SW480 (cell line): ENCODE measurements at places on chromosomes 11 and 22.

DNA sequence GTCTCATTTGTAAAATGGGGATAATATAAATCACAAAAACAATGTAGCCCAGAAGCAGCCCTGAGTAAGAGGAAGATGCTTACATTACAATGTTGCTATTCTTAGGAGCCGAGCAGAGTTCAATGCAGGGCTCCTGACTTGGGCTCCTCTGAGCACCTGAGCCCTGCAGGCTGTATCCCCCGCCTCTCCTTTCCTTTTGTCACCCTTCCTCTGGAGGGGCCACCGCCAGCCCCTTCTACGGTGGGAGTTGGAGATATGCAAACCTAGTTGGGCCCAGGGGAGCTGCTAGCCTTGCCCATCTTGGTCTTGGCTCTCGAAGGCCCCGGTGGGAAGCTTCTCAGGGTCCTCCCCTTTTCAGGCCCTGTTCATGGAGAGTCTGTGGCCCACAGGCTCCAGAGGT lies 8.4 kb upstream of the CSNK1E start:
- DNase-seq, result no peak

GRCh38 chr22:50058906-50059880 lies 1.1 kb upstream of the TTLL8 start:
- DNase-seq, result no peak

DNA sequence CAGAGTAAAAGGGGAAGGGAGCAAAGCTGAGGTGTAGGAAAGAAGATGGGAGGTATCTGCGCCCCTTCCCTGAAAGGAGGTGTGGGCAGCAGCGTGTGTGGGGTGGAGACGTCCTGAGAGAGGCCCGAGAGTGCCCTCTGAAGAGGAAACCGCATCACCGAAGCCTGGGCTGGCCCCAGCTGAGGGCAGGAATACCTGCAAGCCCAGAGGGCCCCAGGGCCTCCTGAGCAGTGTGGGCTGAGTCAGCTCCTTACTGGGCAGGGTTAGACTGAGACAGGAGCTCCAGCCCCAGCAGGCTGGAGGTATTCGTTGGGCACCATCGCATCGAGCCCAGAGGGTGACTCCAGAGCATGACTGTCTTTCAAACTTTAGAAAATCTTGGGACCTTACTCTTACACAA lies 534.0 kb upstream of the B3GAT1 start:
- no peak for DNase-seq

- no peak for DNase-seq
Observed at GRCh38 chr11:115132436-115133228, 371.6 kb downstream of the CADM1 start.

DNA sequence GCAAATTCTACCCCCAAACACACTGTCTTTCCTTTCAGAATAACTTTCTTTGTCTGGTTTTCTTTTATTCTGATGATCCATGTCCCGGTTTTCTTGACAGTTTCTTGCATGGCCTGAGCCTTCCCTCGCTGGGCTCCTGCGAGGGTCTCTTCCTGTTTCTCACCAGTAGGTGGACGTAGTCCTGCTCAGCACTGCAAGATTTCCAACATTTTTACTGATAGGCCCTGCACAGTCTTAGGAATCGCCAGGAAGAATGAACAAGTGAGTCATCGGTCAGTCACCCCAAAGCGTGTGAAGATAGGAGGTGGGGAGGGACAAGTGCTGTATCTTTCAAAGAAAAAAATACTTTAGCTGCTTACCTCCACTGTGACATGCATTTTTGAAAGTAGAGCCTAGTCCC lies 16.9 kb upstream of the KIRREL3 start:
- DNase-seq, result peak; percentile 52

DNA sequence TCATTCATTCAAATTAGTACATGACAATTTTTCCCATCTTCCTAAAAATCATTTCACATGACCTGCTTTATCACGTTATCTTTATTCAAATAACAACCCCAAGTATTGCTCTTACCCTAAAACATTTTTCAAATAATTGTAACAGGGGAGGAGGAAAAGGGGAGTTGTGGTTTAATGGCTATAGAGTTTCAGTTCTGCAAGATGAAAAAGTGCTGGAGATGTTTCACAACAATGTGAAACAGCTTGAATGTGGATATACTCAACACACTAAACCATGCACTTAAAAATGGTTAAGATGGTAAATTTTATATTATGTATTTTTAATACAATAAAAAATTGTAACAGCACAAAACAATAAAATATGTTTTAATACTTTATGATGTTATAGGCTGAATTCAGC lies 161.6 kb upstream of the GUCY1A2 start:
- no peak for DNase-seq

GRCh38 chr11:18314784-18315523 lies 7.0 kb downstream of the HPS5 start:
- no peak for DNase-seq

- DNase-seq, result peak; percentile 38
Observed at GRCh38 chr11:2927851-2928604, 1.2 kb downstream of the PHLDA2 start.

DNA sequence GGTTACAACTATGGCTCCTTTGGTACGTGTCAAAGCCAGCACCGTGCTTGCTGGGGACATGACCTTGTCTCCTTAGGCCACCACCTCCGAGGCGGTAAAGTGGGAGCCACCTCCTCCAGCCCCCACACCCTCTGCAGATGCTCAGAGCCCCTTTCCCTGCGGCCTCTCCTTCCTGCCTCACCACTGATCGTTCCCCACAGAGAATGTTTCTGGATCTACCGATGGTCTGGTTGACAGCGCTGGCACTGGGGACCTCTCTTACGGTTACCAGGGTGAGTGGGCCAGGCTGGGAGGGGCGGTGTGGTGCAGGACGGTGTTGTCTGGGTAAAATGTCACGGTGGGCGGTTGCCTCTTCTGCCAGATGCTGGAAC lies 8.9 kb downstream of the SIDT2 start:
- DNase-seq, result no peak

- DNase-seq, result no peak
Observed at GRCh38 chr11:98107736-98108135, 913.0 kb upstream of the CNTN5 start.

DNA sequence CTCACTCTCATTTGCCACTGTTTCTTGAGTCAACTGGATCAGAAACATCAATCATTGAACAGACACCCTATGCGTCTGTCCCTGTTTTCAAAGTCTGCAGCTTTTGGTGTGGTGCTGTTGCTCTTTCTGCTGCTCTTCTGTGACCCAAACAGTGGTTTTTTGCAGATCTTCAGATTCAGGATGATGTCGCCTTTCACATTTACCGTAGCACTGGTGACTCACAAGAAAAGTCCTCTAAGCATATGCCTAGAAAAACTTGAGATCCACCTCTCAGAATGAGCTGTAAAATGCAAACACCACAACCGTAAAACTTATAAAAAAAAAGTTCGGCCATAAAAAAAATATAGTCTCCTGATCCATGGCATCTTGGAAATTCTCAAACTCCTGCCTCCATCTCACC lies 400.4 kb downstream of the NTM start:
- DNase-seq, result no peak

DNA sequence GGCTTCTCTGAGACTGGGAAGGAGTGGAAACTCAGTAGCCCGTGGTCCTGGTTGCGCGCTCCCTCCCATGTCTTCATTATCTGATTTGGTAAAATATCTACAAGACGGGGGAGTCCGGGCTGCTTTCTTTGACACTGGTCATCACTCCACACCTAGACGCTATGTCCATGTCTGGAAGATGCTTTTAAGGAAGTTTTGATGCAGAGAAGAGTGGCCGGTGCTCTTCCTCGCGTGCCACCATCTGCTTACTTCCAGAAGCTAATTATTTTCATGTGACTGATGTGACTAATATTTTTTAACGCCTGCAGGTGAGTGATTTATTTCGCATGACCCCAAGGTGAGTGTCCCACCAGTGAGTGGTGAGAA lies 339 bp upstream of the TRIM21 start:
- DNase-seq, result no peak

- no peak for DNase-seq
Observed at GRCh38 chr11:12706545-12707499, 32.6 kb downstream of the TEAD1 start.

DNA sequence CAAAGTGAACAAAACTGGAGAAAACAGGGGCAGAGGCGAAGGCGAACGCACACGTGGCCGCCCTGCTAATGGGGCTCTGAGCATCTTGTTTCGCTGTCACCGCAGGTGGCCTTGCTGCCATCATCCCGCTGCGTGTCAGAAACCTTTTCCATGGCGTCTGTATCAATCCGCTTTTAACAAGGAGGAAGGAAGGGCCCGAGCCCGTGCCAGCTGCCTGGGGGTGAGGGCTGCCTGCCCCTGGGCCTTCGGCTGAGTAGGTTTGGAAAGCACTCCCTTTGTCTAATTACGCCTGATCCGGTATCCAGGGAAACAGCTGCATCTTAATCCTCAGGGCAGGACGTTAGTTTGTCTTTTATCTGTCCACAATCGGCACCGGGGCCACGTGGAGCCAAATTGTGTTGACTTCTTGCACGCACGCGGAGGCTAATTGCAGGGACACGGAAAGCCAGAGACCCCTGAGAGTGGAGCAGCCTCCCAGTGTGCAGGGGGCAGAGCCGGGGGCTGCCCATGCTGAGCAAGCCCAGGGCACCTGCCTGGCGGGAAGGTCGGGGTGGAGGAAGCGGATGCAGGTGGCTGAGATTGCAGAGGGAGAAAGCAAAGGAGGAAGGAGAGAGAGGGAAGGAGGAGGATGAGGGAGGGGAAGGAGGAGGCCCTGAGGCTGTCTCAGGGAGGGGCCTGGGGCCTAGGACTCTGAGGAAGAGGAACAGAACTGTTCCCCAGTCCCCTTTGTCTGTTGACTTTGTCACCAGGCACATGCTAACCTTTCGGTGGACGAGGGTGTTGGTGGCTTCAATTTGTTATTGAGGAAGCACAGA lies 19.2 kb upstream of the TH start:
- DNase-seq, result no peak

GRCh38 chr11:78256962-78257361 lies 68.2 kb downstream of the USP35 start:
- no peak for DNase-seq

- DNase-seq, result peak; percentile 57
Observed at GRCh38 chr22:28014211-28015045, 95.4 kb upstream of the PITPNB start.

DNA sequence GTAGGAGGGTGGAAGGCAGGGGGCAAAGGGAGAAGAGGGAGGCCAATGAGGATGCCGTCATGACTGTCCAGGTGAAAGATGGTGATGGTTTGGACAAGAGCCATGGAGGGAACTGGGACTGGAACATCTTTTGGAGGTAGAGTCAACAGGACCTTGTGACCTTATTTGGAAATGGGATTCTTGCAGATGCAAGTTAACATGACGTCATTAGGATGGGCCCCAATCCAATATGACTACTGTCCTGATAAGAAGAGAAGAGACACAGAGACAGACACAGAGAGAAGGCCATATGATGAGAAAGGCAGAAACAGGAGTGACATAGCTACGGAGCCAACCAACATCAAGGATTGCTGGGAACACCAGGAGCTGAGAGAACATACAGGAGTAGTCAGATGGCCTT lies 31.0 kb upstream of the ISX start:
- DNase-seq, result no peak

DNA sequence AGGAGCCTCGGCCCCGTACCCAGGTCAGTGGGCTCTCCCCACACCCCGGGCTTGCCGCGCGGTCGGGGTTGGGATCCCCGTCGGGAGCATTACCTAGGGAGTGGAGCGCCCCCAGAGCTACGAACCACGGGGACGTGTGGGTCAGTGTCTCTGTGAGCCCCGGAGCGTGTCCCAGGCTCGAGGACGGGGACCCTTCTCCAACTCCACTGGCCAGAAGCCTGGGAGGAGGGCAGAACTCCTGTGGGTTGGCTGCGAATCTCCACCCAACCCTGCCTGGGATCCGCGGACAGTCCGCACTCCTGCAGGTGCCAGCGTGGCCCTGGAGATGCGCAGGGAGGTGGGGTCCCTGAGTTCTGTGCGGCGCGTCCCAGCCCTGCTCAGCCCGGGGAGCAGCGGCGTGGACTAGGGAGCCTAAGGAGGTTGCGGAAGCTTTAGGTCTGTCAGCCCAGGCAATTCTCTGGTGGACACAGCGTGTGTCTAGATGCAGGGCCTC lies 346 bp downstream of the PPFIBP2 start:
- DNase-seq, result no peak

- DNase-seq, result no peak
Observed at GRCh38 chr11:66309475-66309874, 7.4 kb downstream of the CD248 start.

GRCh38 chr22:23828800-23829680 lies 9.8 kb downstream of the DERL3 start:
- DNase-seq, result no peak

GRCh38 chr11:135002236-135002635 lies 590.2 kb upstream of the B3GAT1 start:
- DNase-seq, result no peak

DNA sequence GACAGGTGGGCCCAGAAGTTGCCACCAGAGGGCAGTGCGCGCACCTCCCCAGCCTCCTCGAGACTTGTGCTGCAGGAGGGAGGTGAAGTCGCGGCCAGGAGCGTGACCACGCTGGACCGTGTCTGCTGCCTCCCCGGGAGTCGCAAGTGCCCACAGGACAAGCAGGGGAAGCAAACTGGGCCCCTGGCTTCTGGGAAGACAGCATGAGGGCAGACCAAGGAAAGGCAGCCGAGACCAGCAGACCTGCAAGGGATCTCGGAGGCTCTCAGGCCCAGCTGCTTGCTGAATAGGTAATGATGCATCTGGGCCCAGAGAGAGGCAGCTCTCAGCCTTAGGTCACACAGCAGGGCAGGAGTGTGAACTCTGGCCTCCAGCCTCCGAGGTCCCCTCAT lies 17.0 kb upstream of the IL2RB start:
- DNase-seq, result peak; percentile 53

GRCh38 chr11:131146827-131147490 lies 223.5 kb upstream of the NTM start:
- peak; percentile 9 for DNase-seq

DNA sequence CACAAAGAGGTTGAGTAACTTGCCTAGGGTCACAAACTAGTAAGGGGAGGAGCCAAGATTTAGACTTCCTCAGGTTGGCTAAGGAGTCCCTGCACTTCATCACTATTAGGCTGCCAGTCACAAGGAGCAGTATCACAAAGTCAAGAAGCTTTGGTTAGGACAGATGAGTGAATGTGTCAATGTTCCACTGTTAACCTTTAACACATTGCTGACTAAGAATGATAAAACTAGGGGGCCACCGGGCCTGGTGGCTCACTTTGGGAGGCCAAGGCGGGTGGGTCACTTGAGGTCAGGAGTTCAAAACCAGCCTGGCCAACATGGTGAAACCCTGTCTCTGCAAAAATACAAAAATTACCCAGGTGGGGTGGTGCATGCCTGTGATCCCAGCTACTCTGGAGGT lies 32.0 kb downstream of the TMEM123 start:
- DNase-seq, result no peak

GRCh38 chr22:27556371-27556770 lies 245.2 kb downstream of the MN1 start:
- DNase-seq, result no peak

DNA sequence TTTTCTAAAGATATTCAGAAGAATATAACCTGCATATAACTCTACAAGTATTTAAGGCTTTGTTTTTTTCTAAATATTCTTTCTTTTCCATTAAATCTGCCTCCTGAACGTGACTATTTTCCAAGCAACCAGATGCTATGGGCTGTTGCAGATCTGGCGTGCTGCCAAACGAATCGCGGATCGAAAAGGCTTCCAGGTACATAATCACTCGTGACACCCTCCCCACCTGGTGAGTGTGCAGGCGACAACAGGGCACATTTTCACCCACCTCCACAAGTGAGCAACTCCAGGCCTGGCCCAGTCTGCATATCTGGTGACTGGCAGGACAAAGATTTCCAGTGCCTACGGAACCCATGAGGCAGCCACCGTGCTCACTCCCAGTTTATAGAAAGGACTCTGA lies 660.1 kb downstream of the OPCML start:
- no peak for DNase-seq
